SK-N-SH treated with all-trans-retinoic acid at 6 μM for 48 hours (cell line): ENCODE measurements at places on chromosomes 2 and 18.

GRCh38 chr2:47232738-47233415, 77.8 kb upstream of the STPG4 start:
- ATAC-seq = no peak

GRCh38 chr2:154402213-154402612, 296.3 kb upstream of the KCNJ3 start:
- peak; percentile 81 for ATAC-seq

DNA sequence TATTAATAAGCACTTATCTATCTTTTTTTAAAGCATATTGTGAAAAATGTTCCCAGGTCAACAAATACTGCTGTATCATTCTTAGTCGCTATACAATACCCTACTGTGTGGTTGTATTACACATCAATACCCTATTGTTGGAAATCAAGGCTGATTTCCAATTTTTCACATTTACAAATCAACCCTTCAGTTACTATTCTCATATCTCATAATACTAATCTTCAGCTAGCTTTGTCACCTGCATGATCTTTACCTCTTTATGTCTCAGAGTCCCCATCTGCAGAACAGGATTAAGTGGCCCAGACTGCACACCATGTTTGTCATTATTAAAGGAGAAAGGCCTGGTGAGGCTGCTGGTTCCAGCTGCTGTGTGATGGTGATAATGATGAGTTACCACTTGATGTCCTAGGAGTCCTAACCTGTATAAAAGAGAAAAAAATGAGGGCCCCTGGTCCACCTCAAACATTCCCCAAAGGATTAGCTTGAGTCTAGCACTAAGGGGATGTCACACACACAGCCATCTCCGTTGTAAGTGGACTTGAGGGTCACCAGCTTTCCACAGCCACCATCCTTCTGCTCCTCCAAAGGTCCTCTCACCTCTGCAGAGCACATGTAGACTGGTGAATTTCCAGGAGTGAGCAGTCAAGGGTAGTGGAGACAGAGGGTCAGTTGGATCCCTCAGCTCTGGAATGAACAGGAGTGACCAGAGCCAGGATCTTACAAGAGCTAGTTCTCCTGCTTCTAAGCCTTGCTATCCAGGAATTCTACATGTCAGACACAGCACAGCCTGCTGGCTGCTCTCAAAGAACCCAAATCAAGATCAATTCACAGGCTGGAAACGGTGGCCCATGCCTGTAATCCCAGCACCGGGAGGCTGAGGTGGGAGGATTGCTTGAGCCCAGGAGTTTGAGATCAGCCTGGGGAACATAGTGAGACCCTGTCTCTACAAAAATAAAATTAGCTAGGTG, 36.0 kb upstream of the BIN1 start:
- no peak; the same call in 2 of the 3 replicates for ATAC-seq

DNA sequence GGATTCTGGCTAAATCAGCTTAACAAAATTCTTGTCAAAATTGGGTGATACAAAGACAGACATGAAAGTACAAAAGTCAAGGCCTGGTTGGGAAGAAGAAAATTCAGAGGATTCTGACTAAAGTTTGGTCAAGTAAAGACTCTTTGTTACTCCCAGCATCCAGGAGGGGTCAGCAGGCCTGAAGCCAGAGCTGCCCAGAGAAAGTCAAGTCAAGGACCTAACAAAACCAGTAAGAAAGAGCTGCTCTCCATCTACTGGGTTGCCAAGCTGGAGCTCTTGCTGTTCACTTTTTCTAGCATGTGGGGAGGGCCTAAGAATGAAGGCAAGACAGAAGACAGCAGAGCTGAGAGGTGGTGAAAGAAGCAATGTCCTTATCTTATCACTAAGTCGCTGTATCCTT, 143.3 kb downstream of the C1D start:
- no peak for ATAC-seq

DNA sequence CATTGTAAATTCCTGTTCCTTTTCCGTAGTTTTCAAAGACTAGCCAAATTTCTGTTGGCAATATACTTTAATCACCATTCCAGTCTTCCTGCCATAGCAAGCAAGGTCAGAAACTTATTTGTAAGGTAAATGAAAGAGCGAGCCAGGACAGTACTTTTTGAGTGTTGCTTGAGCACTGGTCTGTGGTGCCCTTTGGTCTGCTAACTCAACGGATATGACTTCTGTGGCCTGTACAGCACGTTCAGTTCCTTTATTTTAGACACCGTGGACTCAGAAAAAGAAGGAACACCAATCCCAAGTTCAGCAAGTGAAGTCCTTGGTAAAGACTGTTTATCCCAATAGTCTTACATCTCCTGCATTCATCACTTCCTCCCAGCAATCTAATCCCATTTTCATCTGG, 166.3 kb downstream of the MYO1B start:
- no peak for ATAC-seq

DNA sequence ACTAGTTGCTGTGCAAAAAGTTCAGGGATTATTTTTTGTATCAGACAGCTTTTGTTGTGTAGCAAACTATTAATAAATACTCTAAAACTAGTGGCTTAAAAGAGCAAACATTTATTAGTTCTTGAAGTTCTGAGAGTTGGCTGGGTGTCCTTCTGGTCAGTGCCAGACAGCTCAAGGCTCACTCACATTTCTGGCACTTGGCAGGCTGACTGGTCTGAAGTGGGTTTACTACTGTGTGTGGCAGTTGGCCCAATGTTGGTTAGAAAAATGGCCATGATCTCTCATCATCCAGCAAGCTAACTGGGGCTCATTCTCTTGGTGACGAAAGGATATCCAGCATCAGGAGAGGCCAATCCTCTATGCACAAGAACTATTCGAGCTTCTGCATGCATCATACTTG, 71.4 kb upstream of the ZNF385B start:
- no peak for ATAC-seq

GRCh38 chr2:150911766-150912280, 349.8 kb downstream of the RBM43 start:
- no peak for ATAC-seq

DNA sequence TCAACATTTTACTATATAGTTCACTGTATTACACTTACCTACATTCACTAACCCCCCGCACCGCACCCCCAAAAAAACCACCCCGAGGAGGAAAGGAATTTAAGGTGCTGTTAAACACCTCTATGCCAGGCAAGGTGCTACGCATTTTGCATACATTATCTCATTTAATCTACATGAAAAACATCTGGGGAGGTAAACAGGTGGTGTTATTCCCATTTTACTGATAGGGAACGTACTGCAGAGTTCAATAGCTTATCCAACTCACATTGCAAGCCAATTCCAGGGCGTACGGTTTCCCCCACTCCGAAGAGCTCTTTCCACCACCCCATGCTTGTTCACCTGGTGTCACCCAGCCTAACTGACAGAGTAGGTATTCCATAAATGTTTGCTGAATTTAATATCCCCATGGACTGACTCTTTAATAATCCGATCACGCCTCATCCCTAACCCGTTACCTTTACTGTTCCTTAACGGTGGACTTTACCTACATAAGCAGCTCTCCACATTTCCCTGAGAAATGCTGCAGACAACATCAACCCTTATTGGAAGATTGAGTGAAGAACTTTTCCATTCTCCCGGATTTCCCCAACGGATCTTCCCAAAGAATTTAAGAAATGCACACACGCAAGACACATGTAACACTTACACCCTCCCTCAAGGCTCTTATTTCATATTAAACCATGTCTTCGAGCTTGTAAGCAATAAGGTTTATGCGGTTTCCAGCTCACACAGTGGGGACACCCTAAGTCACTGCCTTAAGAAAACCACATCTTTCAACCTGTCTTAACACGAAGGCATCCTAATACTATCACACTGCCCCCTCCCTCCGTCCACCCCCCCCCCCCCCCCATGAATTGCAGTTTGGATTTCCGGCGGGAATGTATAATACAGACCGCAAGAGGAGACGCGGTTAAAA, 1.2 kb downstream of the RAPH1 start:
- peak; percentile 51 for ATAC-seq

DNA sequence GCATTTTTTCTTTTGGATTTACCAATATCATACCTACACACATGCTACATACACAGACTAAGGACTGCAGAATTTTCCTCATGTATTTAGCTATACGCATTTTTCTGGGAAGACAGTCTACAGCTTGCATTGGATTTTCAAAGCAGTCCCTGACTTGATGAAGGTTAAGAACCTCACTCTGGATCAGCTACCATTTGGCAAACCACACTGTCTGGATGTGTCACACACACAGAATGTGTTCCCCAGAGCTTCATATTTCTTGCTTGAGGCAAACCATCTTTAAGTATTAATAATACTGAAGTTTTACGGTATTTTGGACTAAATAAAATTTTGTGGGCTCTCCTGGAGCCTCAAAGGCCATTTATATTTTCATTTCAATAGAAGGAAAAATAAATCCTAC, 102.3 kb downstream of the TCF4 start:
- peak; percentile 67 for ATAC-seq

GRCh38 chr18:7728297-7728696, 161.2 kb downstream of the PTPRM start:
- ATAC-seq = no peak

DNA sequence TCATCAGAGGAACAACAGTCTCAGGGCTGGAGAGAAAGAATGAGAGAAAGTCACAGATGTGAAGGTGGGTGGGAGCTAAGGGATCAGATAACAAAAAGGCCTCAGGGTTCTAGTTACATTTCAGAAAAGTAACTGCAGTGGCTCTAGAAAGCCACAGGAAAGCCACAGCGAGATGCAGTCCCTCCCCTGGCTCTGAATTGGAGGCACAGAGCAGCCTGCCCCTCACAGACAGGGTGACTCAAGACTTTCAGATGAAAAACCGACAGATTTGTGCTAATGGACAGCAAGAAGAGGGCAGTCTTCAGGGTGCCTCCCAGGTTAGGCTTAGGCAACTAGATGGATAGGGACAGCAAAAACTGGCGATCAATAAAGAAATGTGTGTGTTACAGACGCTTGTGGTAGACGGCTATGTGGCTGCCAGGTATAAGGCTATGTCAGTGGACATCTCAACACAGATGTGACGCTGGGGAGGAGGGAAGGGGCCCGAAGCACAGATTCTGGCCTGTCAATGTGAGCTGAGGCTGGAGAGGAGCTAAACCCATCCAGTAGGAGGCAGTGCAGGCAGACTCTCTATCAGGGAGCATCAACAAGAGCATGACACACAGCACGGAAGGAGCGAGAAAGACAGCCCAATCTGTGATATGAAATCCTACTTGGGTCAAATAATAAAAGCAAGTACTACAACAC, 26.2 kb downstream of the UNC50 start:
- ATAC-seq = peak; percentile 67

GRCh38 chr18:77400561-77400960, 150.9 kb downstream of the GALR1 start:
- no peak for ATAC-seq

DNA sequence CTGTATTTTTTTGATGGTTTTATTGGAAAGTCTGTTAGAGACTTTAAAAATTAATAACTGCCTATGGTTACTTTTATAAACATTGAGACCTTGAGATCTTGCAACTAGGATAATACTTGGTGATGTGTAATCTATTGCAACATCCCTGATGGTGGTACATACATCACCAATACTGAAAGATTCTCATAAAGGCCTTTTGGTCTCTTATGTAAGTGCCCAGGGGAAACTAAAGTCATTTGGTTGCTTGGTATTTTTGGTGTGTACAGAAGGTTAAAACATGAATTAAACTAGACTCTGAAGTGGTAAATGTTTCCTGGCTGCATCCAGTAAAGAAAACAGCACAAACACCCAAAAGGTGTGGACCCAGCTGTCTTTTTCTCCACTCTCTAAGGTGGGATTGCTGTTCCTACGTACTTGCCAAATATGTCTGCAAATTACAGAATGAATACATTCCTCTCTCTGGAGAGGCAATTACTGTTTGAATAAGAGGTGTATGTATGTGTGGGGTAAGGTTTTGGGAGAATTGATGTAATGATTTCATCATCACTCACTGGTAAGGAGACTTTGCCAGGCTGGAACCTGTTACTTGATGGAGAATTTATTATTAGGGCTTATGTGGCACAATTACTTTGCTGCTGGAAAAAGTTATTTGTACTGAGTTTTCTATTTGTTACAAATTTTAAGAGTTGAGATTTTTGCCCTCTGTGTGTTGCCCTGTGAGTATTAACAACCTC, 3.6 kb downstream of the B3GNT2 start:
- no peak for ATAC-seq

- no peak for ATAC-seq
Measured at GRCh38 chr2:184413671-184414229, 184.6 kb upstream of the ZNF804A start.

GRCh38 chr2:17166506-17166905, 351.7 kb downstream of the RAD51AP2 start:
- ATAC-seq = no peak

DNA sequence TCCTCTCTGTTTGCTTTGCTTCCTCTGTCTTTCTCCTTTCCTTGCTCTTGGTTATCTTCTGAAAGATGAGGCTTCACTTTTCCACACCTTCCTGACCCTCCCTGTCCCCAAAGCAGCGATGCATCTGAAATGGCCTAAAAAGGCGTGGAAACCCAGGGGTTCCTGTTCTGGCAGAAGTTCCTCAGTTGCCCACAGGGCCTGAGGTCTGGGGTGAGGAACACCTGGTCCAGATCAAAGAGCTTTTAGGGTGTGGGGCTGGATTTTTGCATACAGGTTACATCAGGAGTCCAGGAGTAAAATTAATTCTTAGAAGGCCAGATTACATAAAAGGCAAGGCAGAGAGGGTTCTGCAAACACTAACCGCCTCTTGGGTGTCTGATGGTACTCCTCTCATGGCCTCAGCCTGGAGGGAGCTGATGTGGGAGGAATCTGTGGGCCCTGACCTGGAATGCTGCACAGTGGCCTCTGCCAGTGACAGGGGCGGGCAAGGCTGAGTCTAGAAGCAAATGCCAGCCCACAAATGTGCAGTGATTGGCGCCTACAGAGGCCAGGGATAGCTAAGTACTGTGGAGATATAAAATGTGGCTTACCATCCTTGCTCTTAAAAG, 41.8 kb downstream of the INPP4A start:
- no peak for ATAC-seq

- peak; percentile 62 for ATAC-seq
Measured at GRCh38 chr2:235494716-235495372, 1.0 kb downstream of the AGAP1 start.

DNA sequence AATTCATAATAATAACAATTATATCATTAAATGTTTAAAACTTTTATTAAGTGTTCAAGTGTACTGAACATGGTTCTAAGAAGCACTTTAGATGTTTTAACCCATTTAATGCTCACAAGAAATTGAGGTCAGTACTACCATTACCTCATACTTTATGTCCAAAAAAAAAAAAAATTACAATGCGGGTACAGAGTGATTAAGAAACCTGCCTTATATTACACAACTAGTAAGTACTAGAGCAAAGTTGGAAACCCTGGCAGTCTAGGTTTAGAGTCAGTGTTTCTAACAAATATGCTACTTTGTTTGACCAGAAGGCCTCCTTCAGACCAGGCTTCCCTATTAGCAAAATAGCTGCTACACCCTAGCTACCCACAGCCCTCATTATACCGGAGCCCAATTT, 28.5 kb downstream of the PLEKHM3 start:
- no peak for ATAC-seq

GRCh38 chr2:207288628-207289027, 122.9 kb upstream of the KLF7 start:
- no peak for ATAC-seq

GRCh38 chr2:188450732-188451483, 159.2 kb downstream of the GULP1 start:
- ATAC-seq = peak; percentile 73

- ATAC-seq = no peak
Measured at GRCh38 chr2:39511219-39511604, 74.1 kb upstream of the MAP4K3 start.

- no peak for ATAC-seq
Measured at GRCh38 chr18:8711736-8712135, 6.4 kb downstream of the MTCL1 start.
